ENCODE measurements at places on chromosomes 2 and 18. TPM values are rescaled to one million over a fixed set of nuclear protein-coding genes. Genes with fewer than 3 reads are reported as not detected.

- H3K36me3 ChIP-seq: no peaks in the 10 kb centered on the region
- DNase-seq: no peak
- H3K27me3 ChIP-seq: no peaks in the 10 kb centered on the region
These were observed 369.5 kb upstream of the CELF4 start for GRCh38 chr18:37935086-37935485.

GRCh38 chr2:232485757-232486557 lies 1.7 kb downstream of the ECEL1 start:
- peaks cover 31% of the 10 kb centered on the region for H3K27me3 ChIP-seq
- H3K36me3 ChIP-seq: no peaks in the 10 kb centered on the region
- peaks cover 5% of the 10 kb centered on the region for H3K4me1 ChIP-seq
- no peak for DNase-seq
- no peak overlapping the region for H3K4me3 ChIP-seq

The PPIL3 gene
- 30.1 TPM for total RNA-seq

DNA sequence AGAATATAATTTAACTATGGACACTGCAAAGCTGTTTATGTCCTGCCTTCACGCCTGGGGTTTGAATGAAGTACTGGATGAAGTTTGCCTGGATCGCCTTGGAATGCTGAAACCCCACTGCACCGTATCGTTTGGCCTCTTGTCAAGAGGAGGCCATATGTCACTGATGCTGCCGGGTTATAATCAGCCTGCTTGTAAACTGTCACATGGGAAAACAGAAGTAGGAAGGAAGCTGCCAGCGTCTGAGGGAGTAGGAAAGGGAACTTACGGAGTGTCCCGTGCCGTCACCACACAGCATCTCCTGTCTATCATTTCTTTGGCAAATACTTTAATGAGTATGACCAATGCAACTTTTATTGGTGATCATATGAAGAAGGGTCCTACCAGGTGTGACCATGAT lies 105.8 kb downstream of the WDR7 start:
- no peak for DNase-seq
- no peaks in the 10 kb centered on the region for H3K27me3 ChIP-seq
- H3K4me3 ChIP-seq: no peak overlapping the region

GRCh38 chr2:181526014-181526413 lies 68.8 kb downstream of the ITGA4 start:
- DNase-seq: no peak
- no peaks in the 10 kb centered on the region for H3K27me3 ChIP-seq
- no peak overlapping the region for H3K4me3 ChIP-seq
- H3K4me1 ChIP-seq: no peaks in the 10 kb centered on the region
- no peaks in the 10 kb centered on the region for H3K36me3 ChIP-seq

DNA sequence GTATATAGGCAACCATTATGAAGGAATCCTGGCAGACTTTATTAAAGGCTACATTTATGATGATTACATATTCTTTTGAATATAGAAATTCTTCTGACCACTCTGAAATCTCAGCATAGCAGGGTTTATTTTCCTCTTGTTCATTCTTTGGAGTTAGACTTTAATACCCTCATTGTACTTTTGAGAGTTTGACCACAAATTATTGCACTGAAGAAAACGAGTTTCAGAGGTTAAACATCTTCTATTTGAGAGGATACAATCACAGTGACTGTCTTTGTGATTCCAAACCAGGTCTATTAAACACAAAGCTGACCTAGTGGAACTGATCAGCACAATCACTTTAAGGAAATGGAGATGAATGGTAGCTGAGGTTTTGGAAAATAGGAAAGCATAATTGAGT lies 71.3 kb downstream of the XIRP2 start:
- no peaks in the 10 kb centered on the region for H3K4me1 ChIP-seq
- no peak for DNase-seq
- H3K27ac ChIP-seq: no peak overlapping the region
- H3K4me3 ChIP-seq: no peak overlapping the region

DNA sequence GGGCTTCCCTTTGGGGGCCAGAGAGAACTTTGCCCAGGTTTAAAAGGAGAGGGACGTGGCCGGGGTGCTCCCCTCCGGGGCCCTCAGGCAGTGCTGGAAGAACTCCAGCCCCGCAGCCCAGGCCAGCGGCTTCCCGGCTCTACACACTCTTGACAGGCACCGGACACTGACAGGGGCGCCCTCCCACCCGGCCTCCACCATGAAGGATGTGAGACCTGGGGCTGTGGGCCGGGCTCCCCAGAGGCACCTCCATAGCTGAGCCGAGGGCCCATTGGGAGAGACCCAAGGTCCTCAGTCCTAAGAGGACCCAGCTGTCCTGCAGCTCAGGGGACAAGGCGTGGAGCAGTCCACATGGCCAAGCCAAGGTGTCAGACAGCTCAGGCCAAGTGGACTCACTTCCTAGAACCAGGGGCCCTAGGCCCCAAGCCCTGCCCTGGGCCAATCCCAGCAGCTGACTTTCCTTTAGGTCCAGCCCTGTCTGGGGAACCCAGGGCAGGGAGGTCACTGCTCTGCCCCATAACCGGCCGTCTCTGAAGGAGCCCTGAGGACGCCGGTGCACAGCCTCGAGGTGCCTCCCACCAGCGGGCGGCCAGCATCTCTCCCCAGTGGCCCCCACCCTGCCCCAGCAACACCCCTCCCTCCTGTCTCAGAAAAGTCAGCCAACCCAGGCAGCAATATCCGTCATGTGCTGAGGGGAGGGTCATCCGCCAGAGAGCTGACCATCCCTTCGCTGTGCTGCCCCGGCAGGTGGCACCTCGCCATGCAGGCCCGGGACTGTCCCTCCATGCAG lies 51.8 kb downstream of the BIN1 start:
- no peak overlapping the region for H3K4me3 ChIP-seq
- no peak overlapping the region for H3K27ac ChIP-seq
- H3K4me1 ChIP-seq: no peaks in the 10 kb centered on the region
- no peak for DNase-seq
- no peaks in the 10 kb centered on the region for H3K36me3 ChIP-seq
- no peaks in the 10 kb centered on the region for H3K27me3 ChIP-seq

DNA sequence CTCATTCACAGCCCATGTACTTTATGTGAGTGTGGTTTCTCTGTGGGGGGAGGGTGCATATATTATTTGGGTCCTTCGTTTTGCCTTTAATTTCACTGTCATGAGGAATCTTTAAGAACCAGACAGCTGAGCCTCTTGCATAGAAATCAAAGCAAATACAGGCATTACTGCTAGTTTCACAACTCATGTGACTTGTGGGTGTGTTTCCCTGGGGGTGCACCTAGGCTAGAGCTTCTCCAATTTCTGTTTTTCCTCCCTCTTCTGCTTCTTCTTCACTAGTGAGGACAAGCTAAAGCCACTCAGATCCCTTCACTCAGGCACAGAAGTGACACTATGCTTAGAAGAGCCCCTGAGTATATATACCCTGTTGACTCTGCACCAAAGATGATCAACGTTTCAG lies 131.4 kb downstream of the ACOXL start:
- no peak overlapping the region for H3K27ac ChIP-seq
- no peaks in the 10 kb centered on the region for H3K36me3 ChIP-seq
- H3K4me1 ChIP-seq: no peaks in the 10 kb centered on the region
- H3K4me3 ChIP-seq: no peak overlapping the region

The ONECUT2 gene
- total RNA-seq: 0.45 TPM

DNA sequence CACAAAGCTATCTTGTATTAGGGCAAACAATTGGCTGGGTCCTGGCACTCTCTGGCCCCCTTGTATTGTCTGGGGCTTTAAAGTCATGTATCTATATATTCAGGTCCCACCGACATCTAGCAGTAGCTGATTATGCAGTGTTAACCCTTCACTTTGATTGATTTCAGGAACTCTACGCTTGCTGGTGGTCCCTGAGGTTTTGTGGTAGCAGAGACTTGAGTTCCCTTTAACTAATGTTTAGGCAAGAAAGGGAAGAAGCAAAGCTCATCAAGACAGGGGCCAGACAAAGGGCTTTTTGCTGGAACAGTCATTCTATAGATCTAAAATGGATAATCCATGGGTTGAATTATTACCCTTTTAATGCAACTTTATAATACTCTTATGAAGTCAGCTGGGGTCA lies 95.3 kb upstream of the EPB41L3 start:
- no peaks in the 10 kb centered on the region for H3K36me3 ChIP-seq
- H3K4me3 ChIP-seq: no peak overlapping the region
- H3K27me3 ChIP-seq: peaks cover 2% of the 10 kb centered on the region
- no peak for DNase-seq

DNA sequence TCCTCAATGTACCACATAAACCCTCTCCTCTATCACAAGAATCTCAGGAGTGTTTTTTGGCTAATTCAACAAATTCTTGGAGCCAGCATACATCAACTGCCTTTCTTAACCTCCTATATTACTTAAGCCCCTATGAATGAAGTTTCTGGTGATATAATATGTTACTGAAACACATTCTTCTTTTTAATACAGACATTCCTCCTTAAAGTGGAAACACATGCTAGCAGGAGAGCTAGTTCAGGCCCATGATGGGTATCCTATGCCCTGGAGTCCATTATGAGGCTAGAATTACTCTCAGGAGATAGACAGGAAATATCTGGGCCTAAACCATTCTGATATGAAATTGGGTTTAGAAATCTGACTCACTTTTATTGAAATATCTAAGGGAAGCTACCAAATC lies 26.6 kb upstream of the RMDN2 start:
- H3K4me3 ChIP-seq: no peak overlapping the region
- DNase-seq: no peak
- no peaks in the 10 kb centered on the region for H3K36me3 ChIP-seq
- no peaks in the 10 kb centered on the region for H3K4me1 ChIP-seq
- no peak overlapping the region for H3K27ac ChIP-seq
- H3K27me3 ChIP-seq: no peaks in the 10 kb centered on the region

DNA sequence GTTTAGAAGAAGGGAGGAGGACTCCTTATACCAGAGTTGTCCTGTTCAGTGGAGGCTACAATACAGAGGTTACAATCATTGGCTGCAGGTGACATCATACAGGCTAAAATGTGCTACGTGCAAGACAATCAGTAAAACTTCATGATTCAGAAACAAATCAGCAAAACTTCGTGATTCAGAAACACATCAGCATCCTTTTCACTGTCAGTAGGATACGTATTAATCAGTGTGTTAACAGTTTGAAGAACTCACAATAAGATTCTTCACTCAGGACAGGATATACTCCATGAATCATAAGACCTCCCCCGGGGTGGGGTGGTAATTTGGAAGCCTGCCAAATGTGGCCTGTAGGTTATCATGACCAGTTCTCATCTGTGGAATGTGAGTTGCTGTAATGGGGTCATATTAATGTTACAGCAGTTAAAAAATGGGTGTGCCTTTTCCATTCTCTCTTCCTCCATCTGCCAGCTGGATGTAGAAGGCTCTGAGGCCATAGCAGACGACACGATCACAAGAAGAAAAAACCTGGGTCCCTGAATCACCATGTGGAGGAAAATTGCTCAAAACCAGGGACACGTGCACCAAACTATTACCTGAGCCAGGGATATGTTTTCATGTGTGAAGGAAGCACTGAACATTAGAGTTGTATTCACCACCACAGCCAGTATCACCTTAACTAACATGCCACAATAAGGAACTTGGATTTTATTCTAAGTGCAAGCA lies 134.8 kb upstream of the CREB1 start:
- no peaks in the 10 kb centered on the region for H3K4me1 ChIP-seq
- no peak for DNase-seq
- H3K27me3 ChIP-seq: no peaks in the 10 kb centered on the region
- no peak overlapping the region for H3K4me3 ChIP-seq
- no peak overlapping the region for H3K27ac ChIP-seq

The IHH gene
- total RNA-seq: 3.2 TPM

The PLB1 gene
- total RNA-seq: 9.6 TPM

Measured in prostate gland (tissue), 2 donors.